ENCODE measurements at places on chromosomes 7 and 10. TPM values are rescaled to one million over a fixed set of nuclear protein-coding genes. Genes with fewer than 3 reads are reported as not detected.
A peak's percentile ranks its signal among the peaks of the same experiment; 100 is the strongest.

- no peak within 1 kb of the TSS for H3K27ac ChIP-seq
- H3K4me3 ChIP-seq = no peak within 1 kb of the TSS
Observed at GRCh38 chr7:41702635-41703371, at the start of gene INHBA. Gene INHBA, minus strand, starts transcription at chr7:41703090. Its CDS starts 2,716 bp downstream, at chr7:41700374.

GRCh38 chr7:54785261-54785660, 26.2 kb upstream of the SEC61G start:
- H3K27ac ChIP-seq = no peak overlapping the region
- H3K4me3 ChIP-seq = no peak overlapping the region
- H3K4me1 ChIP-seq = peaks cover 6% of the 10 kb centered on the region
- H3K27me3 ChIP-seq = peaks cover 34% of the 10 kb centered on the region

Gene SUN1
- total RNA-seq = 71.3 TPM

GRCh38 chr10:3353235-3353634, 180.7 kb upstream of the PITRM1 start:
- no peak for DNase-seq
- H3K36me3 ChIP-seq = no peaks in the 10 kb centered on the region

- H3K27ac ChIP-seq = no peak overlapping the region
- peaks cover 6% of the 10 kb centered on the region for H3K27me3 ChIP-seq
- peak; percentile 67 for DNase-seq
- H3K36me3 ChIP-seq = no peaks in the 10 kb centered on the region
Observed at GRCh38 chr10:97701438-97702069, 12.0 kb upstream of the MARVELD1 start.

- H3K27me3 ChIP-seq = no peaks in the 10 kb centered on the region
- no peak for DNase-seq
- no peak overlapping the region for H3K27ac ChIP-seq
- no peaks in the 10 kb centered on the region for H3K36me3 ChIP-seq
- no peak overlapping the region for H3K4me3 ChIP-seq
Observed at GRCh38 chr10:44724415-44725174, 186.5 kb upstream of the TMEM72 start.

DNA sequence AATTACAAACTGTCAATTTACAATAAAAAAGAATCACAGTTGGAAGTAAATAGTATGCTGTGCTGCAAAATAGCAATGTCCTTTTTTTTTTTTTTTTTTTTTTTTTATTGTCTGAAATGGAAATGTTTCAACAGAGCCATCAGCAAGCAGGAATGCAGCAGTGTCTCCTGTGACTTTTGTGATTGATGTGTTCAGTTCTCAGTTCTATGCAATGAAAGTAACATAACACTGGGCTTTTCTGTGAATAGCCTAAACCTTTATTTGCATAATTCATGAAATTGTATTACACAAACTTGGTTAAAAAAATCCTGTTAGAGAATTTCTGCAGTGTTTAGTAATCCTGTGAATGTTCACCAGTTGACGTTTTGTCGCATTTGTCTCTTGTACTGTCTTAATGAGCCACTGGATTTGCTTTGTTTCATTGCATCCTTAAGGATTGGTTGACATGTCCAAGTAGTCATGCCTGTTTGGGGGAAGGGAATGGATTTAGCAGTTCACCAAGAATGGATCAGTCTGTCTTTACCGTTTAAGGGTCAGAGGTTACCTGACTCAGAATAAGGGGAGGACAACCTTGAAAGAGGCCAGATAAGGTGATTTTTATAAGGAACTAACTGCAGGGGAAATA, 192.7 kb downstream of the MLLT10 start:
- H3K36me3 ChIP-seq = peaks cover 28% of the 10 kb centered on the region
- H3K4me3 ChIP-seq = no peak overlapping the region
- H3K27ac ChIP-seq = no peak overlapping the region
- H3K27me3 ChIP-seq = no peaks in the 10 kb centered on the region

DNA sequence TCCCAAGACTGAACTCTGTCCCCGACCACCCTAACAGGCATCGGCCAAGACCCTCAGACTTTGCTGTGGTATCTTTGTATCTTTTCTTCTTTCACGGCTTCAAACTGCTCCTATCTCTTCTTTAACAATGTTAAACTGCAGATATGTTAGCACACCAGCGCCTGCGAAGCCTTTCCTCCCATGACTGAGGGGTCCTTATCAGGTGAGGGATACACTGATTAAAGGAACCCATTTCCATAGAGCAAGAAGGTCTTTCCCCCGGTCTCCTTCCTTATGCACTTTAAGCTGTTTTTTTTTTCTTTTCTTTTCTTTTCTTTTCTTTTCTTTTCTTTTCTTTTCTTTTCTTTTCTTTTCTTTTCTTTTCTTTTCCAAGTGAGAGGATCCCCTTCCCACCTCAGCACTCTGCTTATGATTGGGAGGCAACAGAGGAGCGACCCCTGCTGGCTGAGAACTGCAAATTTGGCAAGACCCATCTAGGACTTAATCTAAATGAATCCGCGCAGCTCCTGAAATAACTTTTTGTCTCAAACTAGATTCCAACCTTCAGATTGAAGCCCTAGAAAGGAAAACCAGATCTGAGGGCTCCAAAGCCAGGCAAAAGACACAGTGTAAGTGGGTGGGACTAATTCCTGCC, 109.9 kb downstream of the ITGB8 start:
- peak; percentile 51 for DNase-seq
- no peak overlapping the region for H3K27ac ChIP-seq
- no peak overlapping the region for H3K4me3 ChIP-seq
- H3K4me1 ChIP-seq = no peaks in the 10 kb centered on the region
- H3K36me3 ChIP-seq = no peaks in the 10 kb centered on the region

Gene SNCG
- not detected for total RNA-seq

Gene ANXA8
- total RNA-seq = not detected

- DNase-seq = no peak
- H3K27ac ChIP-seq = no peak overlapping the region
- no peak overlapping the region for H3K4me3 ChIP-seq
- H3K36me3 ChIP-seq = no peaks in the 10 kb centered on the region
- H3K4me1 ChIP-seq = no peaks in the 10 kb centered on the region
- H3K27me3 ChIP-seq = no peaks in the 10 kb centered on the region
Observed at GRCh38 chr7:117582219-117582704, 102.4 kb downstream of the CFTR start.

Gene NHLRC2
- 20.1 TPM for total RNA-seq

Gene CELF2
- total RNA-seq = 102 TPM

Gene ZNF117
- total RNA-seq = 3.5 TPM

DNA sequence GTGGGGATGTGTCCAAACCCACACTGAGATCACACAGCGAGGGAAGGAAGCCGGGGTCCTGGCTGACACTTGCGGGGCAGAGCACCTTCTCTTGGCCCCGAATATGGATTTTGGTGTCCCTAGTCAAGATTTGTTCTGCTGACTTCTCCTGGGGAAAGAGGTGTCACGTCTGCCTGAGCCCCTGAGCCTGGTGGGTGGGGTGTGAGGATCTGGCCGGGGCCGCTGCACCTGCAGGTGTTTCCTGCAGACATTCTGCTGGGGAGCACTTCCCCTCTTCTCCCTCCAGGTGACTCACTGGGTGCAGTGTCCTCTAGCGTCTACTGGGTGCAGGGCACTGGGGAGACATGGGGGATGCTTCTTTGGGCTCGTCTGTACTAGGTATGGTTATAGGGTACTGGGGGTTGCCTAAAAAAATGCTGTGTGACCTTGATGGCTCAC, 99.2 kb downstream of the GRK5 start:
- DNase-seq = peak; percentile 84
- H3K27ac ChIP-seq = peak overlapping the region; percentile 100
- peaks cover 75% of the 10 kb centered on the region for H3K4me1 ChIP-seq

GRCh38 chr7:53205006-53205405, 169.6 kb downstream of the POM121L12 start:
- H3K4me3 ChIP-seq = no peak overlapping the region
- no peaks in the 10 kb centered on the region for H3K4me1 ChIP-seq
- no peak for DNase-seq
- no peaks in the 10 kb centered on the region for H3K27me3 ChIP-seq
- H3K36me3 ChIP-seq = no peaks in the 10 kb centered on the region

DNA sequence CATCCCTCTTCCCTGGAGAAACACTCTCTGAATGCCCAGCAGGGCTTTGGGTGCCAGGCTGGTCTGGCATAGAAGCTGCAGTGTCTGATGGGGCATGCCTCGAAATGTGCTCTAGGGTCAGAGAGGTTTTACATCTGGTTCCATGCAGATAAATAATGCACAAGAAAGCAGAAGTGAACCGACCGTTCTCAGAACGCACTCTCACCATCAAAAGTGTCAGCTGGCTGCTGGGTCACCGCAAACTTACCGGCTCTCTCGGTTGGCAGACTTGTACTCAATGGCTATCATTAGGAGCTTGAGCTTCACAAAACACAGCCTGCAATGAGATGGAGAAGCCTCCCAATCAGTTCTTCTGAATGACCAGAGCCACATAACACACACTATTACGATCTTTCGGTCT, 610.0 kb downstream of the KCNMA1 start:
- peaks cover 8% of the 10 kb centered on the region for H3K27me3 ChIP-seq
- DNase-seq = no peak

Gene ZNF487
- total RNA-seq = 1.8 TPM

GRCh38 chr10:116848032-116848943, 1.0 kb upstream of the ENO4 start:
- peak overlapping the region; percentile 47 for H3K4me3 ChIP-seq
- peak; percentile 61 for DNase-seq
- peaks cover 54% of the 10 kb centered on the region for H3K27me3 ChIP-seq
- no peaks in the 10 kb centered on the region for H3K36me3 ChIP-seq
- peaks cover 13% of the 10 kb centered on the region for H3K4me1 ChIP-seq

Gene SPOCK2
- total RNA-seq = 158 TPM

Gene CFTR
- not detected for total RNA-seq

- H3K4me3 ChIP-seq = no peak overlapping the region
- H3K4me1 ChIP-seq = no peaks in the 10 kb centered on the region
- H3K27me3 ChIP-seq = peaks cover 2% of the 10 kb centered on the region
Observed at GRCh38 chr10:10725196-10725595, 292.5 kb upstream of the CELF2 start.

DNA sequence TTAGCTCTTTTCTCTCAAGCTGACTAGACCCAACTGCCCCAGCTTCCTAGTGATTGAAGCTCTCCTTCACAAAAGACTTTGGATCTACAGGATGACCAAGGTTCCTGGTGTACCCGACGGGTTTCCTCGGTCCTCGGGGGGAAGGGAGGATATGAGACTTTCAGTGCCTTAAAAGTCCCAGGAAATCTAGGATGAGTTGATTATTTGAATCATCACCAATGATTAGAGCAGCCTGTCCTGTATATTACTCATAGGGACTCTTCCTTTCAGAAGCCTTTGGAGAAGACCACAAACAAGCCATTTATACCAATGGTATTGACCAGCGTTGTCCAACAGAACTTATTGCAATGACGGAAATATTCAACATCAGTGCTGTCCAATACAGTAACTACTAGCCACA, 6.1 kb upstream of the ACTA2 start:
- no peak overlapping the region for H3K27ac ChIP-seq
- peaks cover 26% of the 10 kb centered on the region for H3K4me1 ChIP-seq
- no peaks in the 10 kb centered on the region for H3K27me3 ChIP-seq
- no peaks in the 10 kb centered on the region for H3K36me3 ChIP-seq
- no peak overlapping the region for H3K4me3 ChIP-seq

DNA sequence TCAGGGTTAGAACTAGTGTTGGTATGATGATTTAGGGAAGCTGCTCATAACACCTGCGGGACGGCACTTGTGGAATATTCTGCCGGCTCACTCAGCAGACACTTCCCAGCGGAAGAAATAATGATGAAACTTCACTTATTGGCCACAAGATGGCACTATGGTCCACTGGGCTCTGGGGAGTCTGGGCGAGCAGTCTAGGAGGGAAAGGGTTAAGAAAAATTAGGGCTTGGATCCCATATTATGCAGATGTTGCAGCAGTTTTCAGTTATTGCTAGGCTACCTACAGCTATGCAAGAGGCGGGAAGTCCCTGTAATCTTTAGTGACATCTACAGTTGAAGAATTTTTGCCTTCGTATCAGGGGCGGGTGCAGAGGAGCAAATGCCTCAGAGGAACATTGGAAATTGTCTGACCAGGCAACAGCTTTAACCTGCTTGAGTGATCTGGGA, 238.7 kb upstream of the PRSS58 start:
- peak overlapping the region; percentile 36 for H3K4me3 ChIP-seq
- no peaks in the 10 kb centered on the region for H3K27me3 ChIP-seq
- H3K36me3 ChIP-seq = no peaks in the 10 kb centered on the region

GRCh38 chr10:116873134-116873533, 23.8 kb downstream of the ENO4 start:
- peaks cover 7% of the 10 kb centered on the region for H3K27me3 ChIP-seq
- H3K36me3 ChIP-seq = no peaks in the 10 kb centered on the region
- DNase-seq = no peak
- H3K4me1 ChIP-seq = no peaks in the 10 kb centered on the region
- no peak overlapping the region for H3K27ac ChIP-seq

DNA sequence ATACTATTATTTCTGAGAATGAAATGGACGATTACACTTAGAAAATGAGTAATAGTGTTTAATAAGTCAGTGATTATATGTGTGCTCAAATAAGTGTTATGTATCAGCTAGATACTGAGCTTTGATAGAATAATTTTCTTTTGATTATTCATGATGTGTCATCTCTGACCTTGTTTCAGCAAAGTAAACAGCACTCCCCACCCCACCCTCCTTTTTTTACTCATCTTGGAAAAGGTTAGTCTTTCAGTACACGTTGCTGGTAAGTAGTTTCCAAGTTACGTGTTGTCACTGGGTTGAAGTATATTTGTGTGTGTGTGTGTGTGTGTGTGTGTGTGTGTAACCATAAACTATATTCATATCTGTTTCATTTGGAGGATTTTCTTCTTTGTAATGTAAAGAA, 84.1 kb downstream of the GNAI1 start:
- no peak overlapping the region for H3K4me3 ChIP-seq
- H3K36me3 ChIP-seq = no peaks in the 10 kb centered on the region
- H3K27ac ChIP-seq = no peak overlapping the region
- peaks cover 2% of the 10 kb centered on the region for H3K27me3 ChIP-seq

Gene RNF133
- not detected for total RNA-seq

Gene COL1A2
- total RNA-seq = 0.19 TPM

GRCh38 chr7:50728184-50728583, 54.5 kb downstream of the GRB10 start:
- H3K36me3 ChIP-seq = no peaks in the 10 kb centered on the region
- H3K4me1 ChIP-seq = peaks cover 8% of the 10 kb centered on the region
- H3K4me3 ChIP-seq = no peak overlapping the region
- no peaks in the 10 kb centered on the region for H3K27me3 ChIP-seq
- DNase-seq = no peak
- no peak overlapping the region for H3K27ac ChIP-seq

GRCh38 chr7:8500286-8500685, 66.9 kb downstream of the NXPH1 start:
- no peaks in the 10 kb centered on the region for H3K4me1 ChIP-seq
- no peak overlapping the region for H3K27ac ChIP-seq
- no peak overlapping the region for H3K4me3 ChIP-seq

DNA sequence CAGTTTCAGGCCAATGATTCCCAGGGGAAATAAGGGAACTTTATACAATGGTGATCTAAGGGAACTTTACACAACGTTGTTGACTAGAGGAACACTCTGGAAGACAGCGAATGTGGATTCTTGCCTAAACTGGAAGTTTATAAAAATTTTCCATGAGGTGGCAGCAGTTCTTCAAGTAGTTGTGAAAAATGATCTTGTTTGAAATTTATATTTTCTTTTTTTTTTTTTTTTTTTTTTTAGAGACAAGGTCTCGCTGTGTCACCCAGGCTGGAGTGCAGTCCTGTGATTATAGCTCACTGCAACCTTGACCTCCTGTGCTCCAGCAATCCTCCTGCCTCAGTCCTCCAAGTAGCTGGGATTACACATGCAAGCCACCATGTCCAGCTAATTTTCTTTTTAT, 32.1 kb upstream of the GTF2I start:
- H3K4me3 ChIP-seq = no peak overlapping the region
- no peaks in the 10 kb centered on the region for H3K27me3 ChIP-seq
- DNase-seq = no peak
- H3K27ac ChIP-seq = no peak overlapping the region
- H3K36me3 ChIP-seq = no peaks in the 10 kb centered on the region
- H3K4me1 ChIP-seq = peaks cover 2% of the 10 kb centered on the region

All from activated CD4-positive, alpha-beta T cell treated with anti-CD3 and anti-CD28 coated beads for 36 hours (primary cell).